ENCODE measurements at places on chromosomes 12 and 14. TPM values are rescaled to one million over a fixed set of nuclear protein-coding genes. Genes with fewer than 3 reads are reported as not detected.

DNA sequence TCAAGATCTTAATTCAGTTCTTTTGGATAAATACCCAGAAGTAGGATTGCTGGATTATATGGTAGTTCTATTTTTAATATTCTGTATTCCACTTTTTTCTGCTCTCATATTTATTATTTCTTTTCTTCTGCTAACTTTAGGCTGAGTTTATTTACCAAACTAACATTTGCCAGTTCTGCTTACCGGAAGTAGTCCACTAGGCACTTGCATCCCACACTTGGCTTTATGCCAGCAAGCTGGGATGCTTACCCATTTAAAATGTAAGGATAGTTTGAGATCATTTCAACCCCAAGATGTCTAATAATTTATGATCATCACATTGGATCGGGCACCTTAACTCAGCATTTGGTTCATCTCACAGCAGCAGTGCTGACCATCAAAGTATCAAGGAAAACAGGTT lies 96.8 kb downstream of the PIK3C2G start:
- H3K4me3 ChIP-seq: no peak overlapping the region
- no peaks in the 10 kb centered on the region for H3K27me3 ChIP-seq
- H3K27ac ChIP-seq: no peak overlapping the region
- no peaks in the 10 kb centered on the region for H3K36me3 ChIP-seq
- DNase-seq: no peak
- no peaks in the 10 kb centered on the region for H3K4me1 ChIP-seq

Gene FOXG1
- total RNA-seq: not detected

Gene NFATC4
- not detected for total RNA-seq

DNA sequence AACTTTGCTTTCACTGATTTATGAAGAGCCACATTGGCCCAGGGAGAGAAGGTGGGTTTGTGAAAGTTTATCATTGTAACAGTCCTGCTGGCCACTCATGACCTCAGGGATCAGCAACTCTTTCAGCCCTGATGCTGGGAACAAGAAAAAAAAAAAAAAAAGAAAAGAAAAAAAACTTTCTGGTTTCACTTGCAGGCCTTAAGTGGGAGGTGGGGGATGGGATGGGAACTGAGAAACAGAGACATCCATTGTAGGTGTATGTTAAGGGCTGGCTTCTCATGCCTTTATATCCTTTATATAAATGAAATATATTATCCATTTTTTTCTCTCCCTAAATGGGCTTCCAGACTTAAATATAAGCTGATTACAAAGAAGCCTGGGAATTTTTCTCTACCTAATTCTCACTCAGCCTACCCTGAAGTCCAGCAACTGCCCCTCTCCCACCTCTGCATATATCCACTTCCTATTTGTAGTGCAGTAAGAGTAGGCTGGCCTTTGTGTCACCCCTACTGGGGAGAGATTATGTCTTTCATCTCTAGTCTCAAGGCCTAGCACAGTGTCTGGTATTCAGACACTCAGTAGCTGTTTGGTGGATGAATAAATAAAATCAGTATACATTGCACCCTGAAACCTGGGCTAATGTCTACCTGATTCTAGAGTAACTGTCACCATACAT lies 187.1 kb downstream of the KICS2 start:
- H3K27me3 ChIP-seq: peaks cover 1% of the 10 kb centered on the region
- H3K36me3 ChIP-seq: no peaks in the 10 kb centered on the region
- no peak for DNase-seq
- H3K27ac ChIP-seq: no peak overlapping the region

Gene DPPA3
- not detected for total RNA-seq

Gene OR4E2
- total RNA-seq: not detected

GRCh38 chr14:42185718-42186117 lies 579.0 kb downstream of the LRFN5 start:
- no peak for DNase-seq
- H3K27ac ChIP-seq: no peak overlapping the region
- no peaks in the 10 kb centered on the region for H3K27me3 ChIP-seq
- no peaks in the 10 kb centered on the region for H3K4me1 ChIP-seq

GRCh38 chr14:20683125-20683890 lies 1.1 kb upstream of the RNASE4 start:
- H3K4me1 ChIP-seq: peaks cover 10% of the 10 kb centered on the region
- peak; percentile 66 for DNase-seq
- no peak overlapping the region for H3K4me3 ChIP-seq
- H3K27ac ChIP-seq: no peak overlapping the region
- H3K27me3 ChIP-seq: no peaks in the 10 kb centered on the region

Gene CCDC60
- total RNA-seq: not detected

Gene GLIPR1L1
- total RNA-seq: not detected

Gene DCTN2
- 83.5 TPM for total RNA-seq

Gene GRIP1
- not detected for total RNA-seq

DNA sequence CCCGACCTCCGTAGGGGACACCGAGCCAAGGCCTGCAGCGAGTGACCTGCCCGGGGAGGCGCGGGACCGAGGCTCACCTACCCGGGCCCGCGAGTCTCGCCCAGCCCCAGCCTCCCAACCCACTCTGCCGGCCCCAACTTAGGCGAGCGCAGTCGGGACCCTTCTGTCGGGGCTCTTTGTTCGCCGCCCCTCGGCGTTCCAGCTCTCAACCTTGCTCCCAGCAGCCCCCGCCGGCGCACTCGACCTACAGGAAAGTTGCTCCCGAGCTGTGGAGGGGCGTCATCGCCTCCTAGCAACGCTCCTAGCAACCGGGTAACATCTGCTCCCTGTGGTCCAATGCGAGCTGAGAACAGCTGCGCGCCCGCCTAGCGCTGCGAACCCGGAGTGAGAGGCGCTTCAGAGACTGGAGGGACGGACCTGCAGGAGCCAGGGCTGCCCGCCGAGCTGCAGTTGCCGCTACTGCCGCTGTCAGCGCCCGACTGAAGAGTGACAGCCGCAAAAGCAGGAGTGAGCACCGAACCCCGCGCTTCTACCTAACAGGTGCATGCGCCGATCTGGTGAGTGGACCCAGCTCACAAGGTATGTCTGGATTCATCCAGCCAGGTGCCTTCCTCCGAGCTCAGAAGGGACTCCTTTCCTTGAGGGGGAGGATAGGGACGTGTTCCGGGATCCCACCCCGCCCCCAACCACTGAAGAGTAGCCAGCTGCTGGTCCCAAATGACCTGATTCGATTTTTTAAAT lies 355.0 kb downstream of the SNAPC1 start:
- DNase-seq: peak; percentile 18
- no peak overlapping the region for H3K27ac ChIP-seq
- H3K4me1 ChIP-seq: no peaks in the 10 kb centered on the region
- H3K4me3 ChIP-seq: no peak overlapping the region
- H3K36me3 ChIP-seq: peaks cover 2% of the 10 kb centered on the region

All from activated T-helper 1 cell treated with anti-CD3 and anti-CD28 coated beads, Interleukin-12 subunit alpha, Interleukin-12 subunit beta, Interleukin-2, Interleukin-4 antibody, amounts not matched to agents 30 ng/mL and 10 ng/mL and 1 ng/mL, durations not matched to agents 14 hours and 24 hours and 36 hours (primary cell).